ENCODE measurements at places on chromosomes 13 and 19.

GRCh38 chr19:17220207-17220758 is 5.1 kb downstream of the USE1 start:
- DNase-seq = no peak

- no peak for DNase-seq
These were observed 250.7 kb downstream of the DCT start for GRCh38 chr13:94228763-94229162.

- peak; percentile 63 for DNase-seq
These were observed 58.0 kb upstream of the CYSLTR2 start for GRCh38 chr13:48595431-48596429.

DNA sequence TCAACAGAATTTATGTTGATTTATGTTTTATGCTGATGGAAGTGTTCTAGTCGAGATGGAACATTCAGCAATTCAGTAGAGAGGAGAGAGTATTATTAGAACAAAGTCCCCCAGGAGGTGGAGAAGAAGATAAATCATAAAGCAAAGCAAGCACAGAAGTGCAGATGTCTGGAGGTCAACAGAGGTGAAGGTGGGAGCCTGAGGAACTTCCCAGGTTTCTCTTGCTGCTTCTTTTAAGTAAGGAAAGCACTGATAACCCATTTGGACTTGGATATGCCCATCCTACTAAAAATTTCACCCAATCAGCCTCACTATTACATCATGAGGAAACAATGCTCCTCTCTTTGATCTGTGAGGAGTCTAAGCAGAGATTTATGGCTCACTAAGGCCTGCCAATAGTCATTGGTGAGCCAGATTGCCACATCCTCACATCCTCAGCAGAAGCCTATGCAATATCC is 98.8 kb downstream of the EPSTI1 start:
- no peak for DNase-seq

DNA sequence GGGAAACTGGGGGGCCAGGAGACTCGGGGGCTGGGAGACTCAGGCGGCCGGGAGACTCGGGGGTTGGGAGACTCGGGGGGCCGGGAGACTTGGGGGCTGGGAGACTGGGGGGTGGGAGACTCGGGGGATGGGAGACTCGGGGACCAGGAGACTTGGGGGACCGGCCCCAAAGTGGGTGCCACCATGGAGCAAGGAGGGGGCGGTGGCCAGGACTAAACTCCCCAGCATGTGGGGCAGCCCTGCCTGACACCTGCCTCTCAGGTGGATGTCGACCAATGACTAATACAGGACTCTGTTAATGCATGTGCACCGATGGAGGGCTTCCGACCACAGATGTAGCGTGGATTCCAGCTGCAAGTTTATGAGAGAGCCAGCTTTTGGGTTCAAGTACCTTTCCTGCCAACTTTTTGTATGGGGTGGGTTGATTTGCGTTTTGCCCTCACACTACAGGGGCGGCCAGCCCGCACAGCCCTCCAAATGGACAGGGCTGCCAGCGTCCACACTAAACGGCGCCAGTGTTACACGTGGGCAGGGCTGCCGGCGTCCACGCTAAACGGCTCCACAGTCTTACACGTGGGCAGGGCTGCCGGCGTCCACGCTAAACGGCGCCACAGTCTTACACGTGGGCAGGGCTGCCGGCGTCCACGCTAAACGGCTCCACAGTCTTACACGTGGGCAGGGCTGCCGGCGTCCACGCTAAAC is 62.2 kb downstream of the RASA3 start:
- DNase-seq = peak; percentile 24

Data from femur (tissue), 1 donor.